ENCODE measurements at places on chromosomes 3 and 15. TPM values are rescaled to one million over a fixed set of nuclear protein-coding genes. Genes with fewer than 3 reads are reported as not detected.
A peak's percentile ranks its signal among the peaks of the same experiment; 100 is the strongest.

- no peak for DNase-seq
- H3K36me3 ChIP-seq, result peaks cover 14% of the 10 kb centered on the region
- no peaks in the 10 kb centered on the region for H3K27me3 ChIP-seq
- peak overlapping the region; percentile 94 for H3K27ac ChIP-seq
Measured at GRCh38 chr15:55195996-55196395, 745 bp downstream of the RSL24D1 start.

Gene EOMES
- 37.1 TPM for total RNA-seq

Gene GPR62
- not detected for total RNA-seq

Gene PXYLP1
- total RNA-seq, result 6.6 TPM

Data from CD8-positive, alpha-beta memory T cell (primary cell).